ENCODE measurements at places on chromosomes 3 and 15.

DNA sequence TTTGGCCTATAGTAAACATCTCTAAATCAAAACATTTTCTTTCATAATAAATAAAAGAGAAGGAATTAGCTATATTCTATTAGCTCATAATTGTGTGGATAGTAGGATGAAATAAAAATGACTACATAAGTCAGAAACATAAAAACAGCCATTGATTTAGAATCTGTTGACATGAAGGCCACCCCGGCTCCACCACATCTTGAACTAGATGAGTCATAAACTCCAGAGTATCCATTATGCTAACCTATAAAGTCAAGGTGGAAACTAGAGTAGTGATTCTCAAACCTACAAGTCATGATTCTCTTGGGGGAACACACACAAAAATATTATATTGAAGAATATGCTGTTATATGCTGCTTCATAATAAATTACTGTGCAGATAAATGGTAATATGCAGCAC, 831.0 kb downstream of the TUSC7 start:
- DNase-seq = no peak

DNA sequence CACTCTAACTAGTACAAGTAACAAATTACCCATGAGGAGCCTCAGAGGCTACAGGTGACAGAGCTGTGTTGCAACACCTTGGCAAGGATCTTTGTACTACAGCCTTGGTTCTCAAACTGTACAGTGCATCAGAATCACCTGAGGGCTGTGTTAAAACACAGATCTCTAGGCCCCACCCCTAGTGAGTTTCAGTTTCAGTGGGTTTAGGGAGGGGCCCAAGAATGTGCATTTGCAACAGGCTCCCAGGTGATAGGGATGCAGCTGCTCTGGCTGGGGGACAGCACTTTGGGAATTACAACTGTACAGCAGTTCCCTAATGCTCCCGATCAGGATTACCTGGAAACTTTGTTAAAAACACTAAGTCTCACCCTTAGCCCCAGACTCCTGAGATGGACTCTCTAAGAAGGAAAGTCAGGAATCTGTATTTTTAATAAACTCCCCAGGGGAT, 66.1 kb upstream of the NR2F2 start:
- no peak for DNase-seq

- DNase-seq = no peak
Observed at GRCh38 chr3:20527368-20527767, 341.4 kb upstream of the SGO1 start.

DNA sequence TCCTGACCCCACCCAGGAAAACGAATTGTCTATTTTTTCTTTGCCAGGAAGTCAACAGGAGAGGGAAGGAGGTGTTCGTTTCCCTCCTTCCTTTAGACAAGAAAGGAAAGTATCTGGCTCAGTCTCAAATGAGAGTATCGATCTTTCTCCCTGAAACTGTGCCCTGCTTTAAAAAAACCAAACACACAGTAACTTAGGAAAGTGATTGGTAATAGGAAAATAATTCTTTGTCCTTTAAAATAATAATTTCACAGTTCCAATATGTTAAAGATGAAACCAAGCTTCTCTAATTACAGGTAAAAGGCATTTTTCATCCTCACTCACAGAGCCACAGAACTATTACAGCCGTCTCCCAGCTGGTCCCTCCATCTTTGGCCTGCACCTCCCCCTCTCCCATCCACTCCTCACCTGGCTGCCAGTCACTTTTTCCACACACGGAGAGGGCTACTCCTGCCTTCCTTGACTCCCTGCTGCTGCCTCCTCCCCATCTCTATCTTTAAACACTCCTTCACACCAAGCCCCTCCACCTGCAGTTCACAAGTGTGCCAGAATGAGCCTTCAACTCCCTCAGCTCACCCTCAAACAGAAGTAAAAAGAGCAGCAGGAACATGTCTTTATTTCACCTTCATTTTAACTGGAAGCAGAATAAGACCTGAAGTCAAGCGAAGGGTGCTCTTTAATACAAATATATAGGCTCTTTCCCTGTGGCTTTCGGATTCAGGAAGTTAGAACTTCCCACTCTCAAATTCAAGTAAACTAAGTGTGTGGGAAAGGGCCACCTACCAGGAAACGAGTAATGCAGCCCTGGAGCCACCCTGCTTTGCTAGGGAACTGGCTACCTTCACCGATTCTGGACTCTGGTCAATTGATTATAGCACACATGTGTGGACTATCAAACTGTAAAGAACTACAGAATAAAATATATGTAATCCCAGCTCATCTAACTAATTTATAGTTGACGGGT, 116.4 kb downstream of the SENP2 start:
- DNase-seq = peak; percentile 39

DNA sequence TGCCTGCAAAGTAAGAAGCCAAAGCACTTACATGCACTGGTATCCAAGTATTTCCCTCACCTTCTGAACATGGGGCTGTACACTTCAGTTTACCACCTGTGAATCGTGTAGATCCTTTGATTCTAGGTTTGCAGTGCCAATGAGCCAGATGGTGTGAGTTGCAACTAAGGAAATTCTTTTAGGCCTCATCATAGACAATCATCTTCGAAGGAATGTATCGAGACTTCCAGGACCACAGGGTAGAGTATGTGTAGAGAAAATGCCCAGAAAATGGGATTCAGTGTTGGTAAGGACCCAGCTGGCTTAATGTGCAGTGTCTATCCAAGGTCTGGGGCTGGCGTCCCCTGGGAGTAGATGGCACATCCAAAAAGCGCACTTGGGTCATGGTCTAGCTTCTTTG, 323.2 kb upstream of the TPM1 start:
- no peak for DNase-seq

DNA sequence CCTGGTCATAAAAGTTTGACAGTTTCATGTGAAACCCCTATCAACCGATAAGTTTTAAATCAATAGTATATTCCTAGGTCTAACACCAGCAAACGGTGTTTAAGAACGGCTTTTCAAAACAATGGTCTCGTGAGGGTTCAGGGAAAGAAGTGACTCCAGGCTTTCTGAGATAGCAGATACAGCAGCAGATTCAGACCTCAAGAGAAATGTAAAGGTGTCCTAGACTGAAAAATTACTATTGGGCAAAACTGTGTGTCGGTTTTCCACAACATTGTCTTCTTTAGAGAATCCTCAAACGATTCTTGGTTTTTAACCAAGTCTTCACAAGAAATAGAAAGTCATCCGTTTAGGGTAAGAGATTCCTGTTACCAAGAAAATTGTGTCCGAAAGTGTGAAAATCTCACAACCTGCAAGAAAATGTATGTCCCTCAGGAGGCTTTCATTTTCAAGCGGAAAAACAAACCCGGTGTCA, 1.2 kb downstream of the SETD2 start:
- DNase-seq = no peak

DNA sequence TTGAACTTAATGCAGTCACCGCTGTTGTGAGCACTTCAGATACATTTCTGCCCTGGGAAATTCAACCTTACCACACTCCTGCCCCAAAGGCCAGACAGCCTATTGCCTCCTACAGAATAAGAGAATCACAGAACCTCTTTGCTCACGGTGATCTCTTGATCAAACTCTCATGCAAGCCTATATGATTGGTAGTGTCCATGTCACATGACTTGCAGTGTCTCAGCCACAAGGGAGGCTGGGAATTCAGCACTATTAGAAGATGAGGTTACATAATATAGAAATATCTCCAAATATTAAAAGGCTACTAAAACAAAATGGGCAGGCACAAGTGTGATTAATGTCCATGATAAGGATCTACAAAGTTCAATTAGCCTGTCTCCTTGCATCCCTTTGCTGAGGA, 3.8 kb upstream of the PCOLCE2 start:
- no peak for DNase-seq
